Stimulated activated CD8-positive, alpha-beta memory T cell treated with anti-CD3 and anti-CD28 coated beads, Interleukin-2, amount 100 ng/mL, for 1 hour (primary cell): ENCODE measurements at places on chromosomes 11 and 22.
A peak's percentile ranks its signal among the peaks of the same experiment; 100 is the strongest.

DNA sequence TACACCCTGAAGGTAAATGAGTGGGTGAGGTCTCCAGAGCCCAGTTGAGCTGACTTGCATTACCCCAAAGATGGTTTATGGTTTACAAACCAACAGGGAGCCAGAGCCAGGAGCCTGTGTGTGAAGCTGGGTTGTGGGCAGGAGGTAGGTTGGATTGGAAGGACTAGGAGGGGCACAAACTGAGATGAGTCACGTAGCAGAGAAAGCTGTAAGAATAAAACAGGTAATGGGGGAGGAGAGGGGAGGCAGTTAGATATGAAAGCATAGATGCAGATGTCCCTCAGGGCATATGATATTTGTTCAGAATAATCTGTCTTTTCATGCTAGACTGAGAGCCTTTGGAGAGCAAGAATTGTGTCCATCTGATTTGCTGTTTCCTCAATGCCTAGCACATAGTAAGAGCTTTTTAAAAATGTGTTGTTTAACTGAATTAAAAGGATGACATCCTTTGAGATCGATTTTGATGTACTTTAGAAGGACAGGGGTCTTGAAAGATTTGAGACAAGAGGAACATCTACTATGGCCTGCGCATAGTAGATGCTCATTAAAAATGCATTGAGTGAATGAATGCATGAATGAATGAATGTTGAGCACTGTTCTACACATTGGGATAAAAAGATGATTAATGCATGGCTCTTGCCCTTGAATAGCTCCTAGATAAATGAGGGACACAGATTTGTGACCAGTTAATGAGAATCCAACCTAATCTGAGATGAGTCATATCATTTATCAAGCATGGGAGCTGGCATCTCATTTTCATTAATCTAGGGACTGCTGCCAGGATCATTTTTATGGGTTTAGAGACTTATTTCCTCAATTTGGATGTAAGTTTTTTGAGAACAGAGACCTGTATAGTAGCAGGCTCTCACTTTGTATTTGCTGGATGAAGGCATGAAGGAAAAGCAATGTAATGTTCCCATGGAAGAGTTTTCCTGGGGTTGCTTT lies 175.8 kb upstream of the BDNF start:
- no peak for DNase-seq

DNA sequence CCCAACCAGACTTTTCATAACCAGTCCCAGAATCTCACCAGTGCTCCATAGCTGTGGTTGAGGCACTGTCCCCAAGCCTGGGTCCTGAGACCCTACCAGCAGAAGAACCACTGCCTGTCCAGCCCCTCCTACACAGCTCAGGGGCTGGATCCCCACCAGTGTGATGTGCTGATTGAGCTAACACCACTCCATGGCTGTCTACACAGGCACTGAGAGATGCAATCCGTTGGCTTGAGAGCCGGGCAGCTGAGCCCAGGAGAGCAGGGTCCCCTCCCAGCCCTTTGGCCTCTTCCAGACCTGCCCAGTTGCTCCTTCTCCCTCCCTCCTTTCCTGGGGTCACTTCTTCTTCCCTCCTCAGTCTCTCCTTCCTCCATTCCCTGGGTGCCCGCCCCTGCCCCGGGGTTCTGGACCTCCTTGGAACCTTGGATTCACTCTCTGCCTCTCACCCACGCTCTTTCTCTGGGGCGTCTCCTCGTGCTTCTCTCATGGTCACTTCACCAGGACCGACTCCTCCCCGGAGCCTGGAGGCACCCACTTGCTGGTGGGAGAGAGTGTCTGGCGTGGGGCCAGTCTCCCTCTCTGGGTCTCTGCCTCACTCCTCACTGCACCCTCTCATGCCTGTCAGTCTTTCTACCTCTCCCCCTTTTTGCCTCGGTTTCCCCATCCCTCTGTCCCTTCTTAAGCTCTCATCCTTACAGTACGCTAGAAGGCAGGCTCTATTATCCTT lies 706 bp upstream of the SCYL1 start:
- DNase-seq, result no peak

DNA sequence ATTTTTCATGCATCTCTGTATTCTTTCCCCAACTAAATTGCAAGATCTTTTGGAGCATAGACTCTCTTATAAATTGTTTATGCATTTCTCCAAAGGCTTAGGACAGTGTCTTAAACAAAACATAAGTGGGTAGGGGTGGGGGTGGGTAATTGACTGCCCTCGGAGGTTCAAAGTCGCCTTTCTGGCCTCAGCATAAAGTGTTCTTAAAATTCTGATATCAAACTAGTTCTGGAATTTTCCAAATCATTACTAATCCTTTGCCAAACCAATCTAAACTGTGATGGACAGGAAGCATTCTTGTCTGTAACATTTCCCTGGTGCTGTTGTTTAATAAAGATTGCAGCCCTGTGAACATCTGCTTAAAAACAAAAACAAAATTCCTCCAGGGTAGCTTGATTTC lies 61.8 kb upstream of the FAT3 start:
- DNase-seq, result no peak

GRCh38 chr11:119363851-119364590 lies 17.5 kb downstream of the USP2 start:
- DNase-seq, result peak; percentile 19

GRCh38 chr22:41862160-41862529 lies 29.2 kb downstream of the SREBF2 start:
- DNase-seq, result no peak

GRCh38 chr11:24056051-24056450 lies 440.8 kb upstream of the LUZP2 start:
- DNase-seq, result no peak

GRCh38 chr11:117572129-117572528 lies 224.9 kb downstream of the DSCAML1 start:
- DNase-seq, result no peak

DNA sequence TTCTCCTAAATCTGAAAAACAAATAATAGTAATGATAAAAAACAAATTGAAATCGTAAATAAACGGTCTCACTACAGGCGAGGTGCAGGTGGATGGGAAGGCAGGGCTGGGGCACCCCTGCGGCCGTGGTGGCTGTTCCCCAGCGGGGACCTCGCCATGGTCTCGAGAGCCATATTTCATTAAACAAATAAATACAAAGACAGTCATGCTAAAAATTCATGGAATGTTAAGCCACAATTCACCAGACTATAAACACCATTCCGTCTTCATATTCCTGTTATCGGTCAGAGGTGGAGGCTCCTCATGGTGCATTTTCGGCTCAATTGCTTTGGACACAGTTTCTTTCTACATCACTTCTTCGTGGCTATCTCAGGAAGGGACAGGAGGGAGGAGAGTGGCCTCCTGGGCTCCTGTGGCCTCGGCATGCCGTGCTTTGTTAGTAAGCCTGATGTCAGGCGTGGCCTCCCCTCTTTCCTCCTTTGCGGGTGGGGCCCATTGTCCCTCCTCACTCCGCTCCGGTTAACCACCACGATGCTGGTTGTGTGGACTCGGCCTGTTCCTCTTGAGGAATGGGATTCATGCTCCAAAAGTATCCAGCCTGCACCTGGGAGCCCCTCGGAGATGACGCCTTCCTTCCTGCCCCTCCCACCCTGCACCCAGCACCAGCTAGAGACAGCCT lies 16.1 kb upstream of the BRSK2 start:
- no peak for DNase-seq

DNA sequence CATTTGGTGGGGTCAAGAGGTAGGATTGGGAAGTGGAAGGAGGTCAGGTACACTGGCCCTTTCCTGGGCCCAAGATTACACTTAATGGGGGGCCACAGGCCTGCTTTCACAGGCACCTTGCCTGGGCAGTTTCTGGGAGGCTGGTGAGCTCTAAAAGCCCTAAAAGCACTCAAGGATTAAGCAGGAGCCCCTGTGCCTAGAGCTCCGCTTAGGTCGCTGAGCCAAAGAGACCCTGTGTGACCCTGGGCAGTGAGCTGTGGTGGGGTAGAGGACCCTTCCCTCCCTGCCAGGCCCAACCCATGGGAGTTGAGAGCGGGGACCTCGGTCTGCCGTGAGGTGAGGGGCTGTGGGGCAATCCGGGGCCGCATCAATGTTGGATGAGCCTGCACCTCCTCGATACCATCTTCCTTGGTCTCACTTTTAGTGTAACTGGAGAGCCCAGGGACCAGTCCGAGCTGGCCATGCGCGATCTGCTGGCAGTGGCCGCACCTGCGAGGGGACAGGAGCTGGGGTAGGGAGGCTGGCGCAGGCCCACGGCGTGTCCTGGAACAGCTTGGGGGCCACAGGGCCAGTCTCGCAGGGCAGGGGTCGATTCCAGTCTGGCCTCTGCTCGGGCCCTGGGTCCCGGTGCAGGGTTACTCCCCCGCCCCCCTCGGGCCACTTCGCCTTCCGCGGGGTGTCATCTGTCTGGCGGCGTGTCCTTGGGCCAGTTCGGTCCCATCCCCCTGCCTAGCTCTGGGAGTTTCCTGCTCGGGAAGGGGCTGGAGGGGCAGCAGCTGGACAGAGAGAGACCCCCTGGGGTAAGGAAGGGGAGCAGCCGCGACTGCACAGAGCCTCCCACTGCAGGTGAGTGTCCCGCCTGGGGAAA lies 44.3 kb downstream of the EIF3F start:
- DNase-seq, result no peak

DNA sequence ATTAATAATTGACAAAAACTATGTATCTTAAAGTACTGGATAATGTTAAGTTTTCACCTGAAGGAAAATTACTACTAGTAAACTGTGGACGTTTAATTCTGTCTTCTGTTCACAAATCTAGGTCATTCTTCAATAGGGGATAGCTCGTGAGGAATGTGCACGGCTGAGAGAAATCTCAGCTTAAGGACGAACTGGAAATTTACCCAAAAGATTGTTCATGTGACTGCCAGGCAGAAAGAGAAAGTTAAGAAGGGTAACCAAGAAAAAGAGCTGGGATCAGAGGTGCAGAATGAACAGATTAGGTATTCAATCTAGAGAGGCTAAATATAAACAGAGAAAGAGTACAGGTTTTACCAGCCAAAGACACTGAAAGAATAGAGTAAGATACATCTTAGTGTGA lies 245.3 kb downstream of the CASP12 start:
- no peak for DNase-seq

GRCh38 chr11:6390718-6391469 lies 620 bp downstream of the SMPD1 start:
- no peak for DNase-seq

GRCh38 chr11:60889869-60890311 lies 16.5 kb downstream of the PRPF19 start:
- no peak for DNase-seq

DNA sequence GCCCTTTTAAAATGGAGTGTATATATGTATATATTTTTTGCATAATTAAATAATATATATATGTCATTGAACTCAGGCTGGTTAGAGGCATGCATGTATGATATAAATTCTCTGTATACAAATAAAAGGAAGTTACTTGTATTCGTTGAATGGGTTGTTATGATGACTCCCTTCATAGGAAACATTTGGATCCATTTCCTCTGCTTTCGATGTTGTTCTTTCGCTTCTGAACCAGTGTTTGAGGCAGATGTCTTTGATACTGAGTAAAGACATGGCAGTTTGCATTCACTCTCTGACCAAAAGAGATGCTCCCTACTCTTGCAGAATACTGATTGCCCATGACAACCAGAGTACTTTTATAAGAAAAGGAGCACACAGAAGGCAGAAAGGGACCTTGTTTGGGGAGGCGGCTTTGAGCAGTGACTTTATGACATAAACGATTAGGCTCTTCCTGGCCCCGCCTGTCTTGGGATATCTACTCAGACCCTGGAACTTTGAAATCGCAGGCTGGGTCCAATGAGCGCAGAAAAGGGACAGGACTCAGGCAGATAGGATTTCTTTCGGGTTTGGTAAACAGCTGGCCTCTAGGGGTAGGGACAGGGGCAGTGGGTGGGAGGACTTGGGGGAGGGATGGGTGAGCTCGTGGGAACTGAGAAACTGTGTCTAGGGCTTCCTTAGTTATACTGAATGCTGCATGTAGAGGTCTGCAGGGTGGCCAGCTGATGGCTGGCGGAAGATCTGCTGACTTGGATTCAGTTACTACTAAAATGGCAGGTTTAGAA lies 23.2 kb downstream of the TIMP3 start:
- no peak for DNase-seq

- no peak for DNase-seq
These were observed 64.3 kb downstream of the SMIM38 start for GRCh38 chr11:69219991-69220390.

DNA sequence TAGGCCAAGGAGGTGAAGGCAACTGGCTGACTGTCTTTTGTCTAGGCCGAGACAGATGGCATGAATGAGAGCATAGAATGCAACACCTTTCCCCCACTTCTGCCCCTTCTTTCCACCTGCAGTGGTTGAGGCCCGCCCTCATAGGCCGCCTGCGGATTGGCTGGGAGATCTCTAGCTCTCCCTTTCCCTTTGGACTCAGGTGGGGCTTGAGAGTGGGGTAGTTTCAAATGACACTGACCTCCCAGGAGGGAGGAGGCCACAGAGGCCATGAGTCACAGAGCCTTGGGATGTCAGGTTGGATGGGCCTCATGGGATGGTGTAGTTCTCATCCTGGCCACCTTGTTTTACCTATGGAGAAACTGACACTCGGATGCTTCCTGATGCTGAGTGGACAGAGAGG lies 9.1 kb downstream of the MICAL2 start:
- DNase-seq, result no peak

DNA sequence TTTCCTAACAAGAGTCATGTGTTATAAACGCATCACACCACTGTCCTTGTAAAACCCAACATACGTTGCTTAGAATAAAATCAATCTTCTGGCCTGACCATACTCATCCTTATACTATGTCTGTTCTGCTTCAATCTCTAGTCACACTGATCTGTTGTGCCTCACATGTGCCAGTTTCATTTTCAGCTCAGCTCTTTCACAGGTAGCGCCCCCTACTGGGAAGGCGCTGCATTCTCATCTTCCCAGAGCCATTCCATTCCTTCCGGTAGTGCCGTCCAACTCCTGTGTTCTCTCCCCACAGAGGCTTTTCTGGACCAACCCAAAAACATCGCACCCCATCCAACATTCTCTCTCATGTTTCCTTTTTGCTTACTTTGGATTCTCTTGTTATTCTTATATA lies 22.2 kb downstream of the CASP5 start:
- peak; percentile 20 for DNase-seq
